A673 (cell line): ENCODE measurements at places on chromosomes 7 and 10. TPM values are rescaled to one million over a fixed set of nuclear protein-coding genes. Genes with fewer than 3 reads are reported as not detected.
A peak's percentile ranks its signal among the peaks of the same experiment; 100 is the strongest.

SEMA4G gene
- total RNA-seq, result 6.1 and 9.2 TPM in 2 replicates

CRTAC1 gene
- total RNA-seq, result not detected in 2 replicates

PPP1R17 gene
- total RNA-seq, result not detected in 2 replicates

ASAH2 gene
- 5.5 and 6.4 TPM in 2 replicates for total RNA-seq

CTBP2 gene
- 77.8 and 81.7 TPM in 2 replicates for total RNA-seq

AGAP9 gene
- total RNA-seq, result 9.5 and 11.7 TPM in 2 replicates

ACTL6B gene
- total RNA-seq, result 0.31 TPM in 1 of 2 replicates, not detected in the other

TAS2R3 gene
- 0.94 and 0.99 TPM in 2 replicates for total RNA-seq

SNCG gene
- total RNA-seq, result not detected in 2 replicates

DNA sequence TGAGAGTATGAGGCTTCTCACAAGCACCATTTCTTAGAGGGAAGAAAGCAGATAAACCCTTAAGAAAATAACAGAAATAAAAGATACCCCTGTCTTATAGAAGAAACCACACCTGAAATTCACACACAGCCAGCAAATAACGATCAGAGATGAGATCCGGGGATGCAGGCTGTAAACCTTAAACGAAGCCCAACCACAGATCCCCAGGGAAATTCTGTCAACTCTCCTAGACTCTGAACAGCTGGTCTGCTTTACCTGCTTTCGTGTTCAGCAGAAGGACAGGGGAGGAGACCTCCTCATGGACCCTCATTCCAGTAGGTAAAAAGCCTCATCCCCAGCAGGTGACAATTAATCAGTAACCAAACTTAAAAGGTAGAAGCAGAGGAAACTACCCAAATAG, 45.0 kb downstream of the VOPP1 start:
- no peaks in the 10 kb centered on the region for H3K36me3 ChIP-seq
- no peak overlapping the region for H3K4me3 ChIP-seq
- peak; percentile 5 for DNase-seq

- H3K4me3 ChIP-seq, result no peak overlapping the region
- no peaks in the 10 kb centered on the region for H3K36me3 ChIP-seq
Observed at GRCh38 chr7:68752485-68753178, 845.6 kb upstream of the AUTS2 start.

DNA sequence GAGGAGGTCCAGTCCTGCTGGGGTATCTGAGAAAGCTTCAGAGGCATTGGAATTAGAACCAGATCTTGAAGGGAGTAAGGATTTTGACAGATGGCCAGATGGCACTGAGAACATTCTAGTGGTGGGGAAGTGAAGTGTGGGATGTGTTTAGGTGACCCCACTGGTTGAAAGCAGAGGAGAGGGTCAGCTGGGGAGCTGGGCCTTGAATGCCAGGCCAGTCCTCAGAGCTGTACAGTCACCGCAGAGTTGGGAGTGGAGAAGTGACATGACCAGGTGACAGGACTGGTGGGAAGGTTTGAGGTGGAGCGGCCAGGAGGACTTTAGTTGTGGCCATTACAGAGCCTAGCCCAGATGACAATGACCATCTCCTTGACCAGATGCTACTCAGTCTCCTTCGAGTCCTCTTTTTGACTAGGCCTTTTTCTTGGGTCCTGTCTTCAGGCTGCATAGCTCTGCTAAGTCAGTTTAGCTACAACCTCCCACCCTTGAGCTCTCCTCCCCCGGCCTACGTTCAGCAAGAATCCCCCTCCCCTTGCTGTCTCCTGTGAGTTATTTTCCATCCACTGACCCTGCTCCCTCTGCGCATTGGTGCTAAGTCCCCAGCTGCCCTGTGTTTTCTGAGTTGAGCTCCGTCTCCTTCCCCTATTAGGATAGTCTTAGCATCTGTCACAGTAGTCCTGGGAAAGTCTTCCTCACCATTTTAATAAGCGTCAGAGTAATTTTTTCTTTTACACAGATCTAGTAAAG, 56.3 kb downstream of the CCNY start:
- H3K27ac ChIP-seq, result no peak overlapping the region
- H3K27me3 ChIP-seq, result no peaks in the 10 kb centered on the region
- peaks cover 45% of the 10 kb centered on the region for H3K4me1 ChIP-seq
- no peaks in the 10 kb centered on the region for H3K36me3 ChIP-seq
- DNase-seq, result no peak

DNA sequence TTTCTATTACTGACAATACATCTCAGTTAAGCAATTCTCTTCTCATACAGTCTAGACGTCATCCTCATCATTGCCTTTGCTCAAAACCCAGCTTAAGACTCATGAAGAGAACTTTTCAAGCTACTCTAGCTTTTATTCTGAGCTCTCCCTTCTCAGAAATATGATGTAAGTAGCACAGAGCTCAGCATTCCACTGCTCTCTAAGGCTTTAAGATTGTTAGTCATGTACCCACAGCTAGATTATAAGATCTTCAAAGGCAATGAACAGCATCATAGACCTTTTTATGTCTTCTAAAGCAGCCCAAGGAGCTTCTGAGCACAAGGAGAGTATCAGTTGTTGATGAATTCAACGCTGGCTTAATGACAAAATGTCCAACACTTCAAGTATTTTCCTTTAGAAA, 119.3 kb downstream of the NRP1 start:
- no peak for DNase-seq
- no peak overlapping the region for H3K4me3 ChIP-seq
- no peak overlapping the region for H3K27ac ChIP-seq
- no peaks in the 10 kb centered on the region for H3K27me3 ChIP-seq
- peaks cover 12% of the 10 kb centered on the region for H3K4me1 ChIP-seq

- H3K27ac ChIP-seq, result no peak overlapping the region
- H3K4me3 ChIP-seq, result no peak overlapping the region
- no peak for DNase-seq
- H3K36me3 ChIP-seq, result no peaks in the 10 kb centered on the region
Observed at GRCh38 chr10:114301951-114302710, 63.1 kb downstream of the VWA2 start.

DNA sequence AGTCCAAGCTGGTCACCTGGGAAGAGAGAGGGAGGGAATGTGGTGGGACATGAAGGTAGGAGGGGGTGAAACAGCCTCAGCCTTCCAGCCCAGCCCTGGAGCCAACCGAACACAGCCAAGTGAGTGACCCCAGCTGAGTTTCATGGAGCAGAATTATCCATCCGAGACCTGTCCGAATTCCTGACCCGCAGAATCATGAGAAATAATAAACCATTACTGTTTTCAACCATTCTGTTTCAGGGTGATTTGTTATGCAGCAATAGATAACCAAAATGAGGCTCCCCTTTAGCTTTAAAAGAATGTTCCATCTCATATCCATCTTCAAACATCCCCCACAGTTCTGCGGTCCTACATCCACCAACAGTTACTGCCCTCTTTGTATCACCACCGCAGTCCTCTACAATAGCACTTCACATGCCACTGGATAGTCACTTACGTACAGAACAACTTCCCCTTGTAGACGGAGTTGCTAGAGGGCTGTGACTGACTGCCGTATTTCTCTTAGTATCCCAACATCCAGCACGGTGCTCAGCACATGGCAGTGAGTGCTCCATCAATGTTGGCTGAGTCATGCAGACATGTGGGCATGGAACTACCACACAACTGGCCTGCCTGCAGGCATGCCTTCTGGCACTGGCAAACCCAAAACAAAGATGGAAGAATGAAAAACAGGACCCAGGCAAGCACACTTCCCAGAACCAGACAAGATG, 18.5 kb downstream of the KIAA1549 start:
- DNase-seq, result no peak
- H3K4me1 ChIP-seq, result no peaks in the 10 kb centered on the region
- H3K36me3 ChIP-seq, result no peaks in the 10 kb centered on the region
- no peak overlapping the region for H3K4me3 ChIP-seq
- no peaks in the 10 kb centered on the region for H3K27me3 ChIP-seq

DNA sequence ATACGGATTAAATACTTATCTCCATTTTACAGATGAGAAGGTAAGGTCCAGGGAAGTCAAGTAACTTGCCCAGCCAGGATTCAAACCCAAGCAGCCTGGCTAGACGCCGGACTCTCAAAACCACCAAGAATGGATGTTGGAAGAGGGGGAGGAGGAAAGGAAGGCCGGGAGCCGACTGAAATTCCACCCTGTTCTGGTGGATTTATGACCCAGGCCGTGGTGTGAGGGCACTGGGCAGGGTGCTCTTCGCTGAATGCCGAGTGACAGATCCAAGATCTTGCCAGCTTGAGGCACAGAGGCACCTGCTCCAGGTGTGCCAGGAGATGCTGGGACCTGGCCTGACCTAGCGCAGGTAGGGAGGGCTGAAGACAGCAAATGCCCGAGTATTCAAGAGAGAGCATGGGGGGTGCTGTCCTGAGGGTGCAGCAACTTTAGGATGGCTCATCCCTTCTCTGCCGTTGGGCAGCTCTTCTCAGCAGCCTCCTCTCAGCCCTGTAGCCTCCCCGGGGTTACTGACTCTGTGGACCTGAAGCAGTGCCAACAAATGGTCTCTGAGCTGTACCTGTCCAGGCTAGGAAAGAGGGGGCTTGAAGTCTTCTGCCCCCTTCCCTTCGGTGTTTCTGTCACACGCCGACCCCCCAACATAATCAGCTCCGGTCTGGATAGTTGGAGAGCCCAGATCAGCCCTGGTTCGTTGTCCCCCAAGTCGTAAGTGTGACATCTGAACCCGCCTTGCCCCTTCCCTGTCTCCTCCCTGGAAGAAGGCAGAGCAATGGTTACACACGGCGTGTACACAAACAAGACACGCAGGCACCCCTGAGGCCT, 713 bp downstream of the LOXL4 start:
- H3K4me3 ChIP-seq, result peak overlapping the region; percentile 21
- H3K4me1 ChIP-seq, result no peaks in the 10 kb centered on the region
- H3K36me3 ChIP-seq, result no peaks in the 10 kb centered on the region
- no peak overlapping the region for H3K27ac ChIP-seq
- peaks cover 3% of the 10 kb centered on the region for H3K27me3 ChIP-seq

GRCh38 chr10:13206546-13207443, 27.4 kb downstream of the UCMA start:
- no peak overlapping the region for H3K27ac ChIP-seq
- peak; percentile 23 for DNase-seq
- no peaks in the 10 kb centered on the region for H3K27me3 ChIP-seq
- no peak overlapping the region for H3K4me3 ChIP-seq
